ENCODE measurements at places on chromosomes 13 and 19.
A peak's percentile ranks its signal among the peaks of the same experiment; 100 is the strongest.

DNA sequence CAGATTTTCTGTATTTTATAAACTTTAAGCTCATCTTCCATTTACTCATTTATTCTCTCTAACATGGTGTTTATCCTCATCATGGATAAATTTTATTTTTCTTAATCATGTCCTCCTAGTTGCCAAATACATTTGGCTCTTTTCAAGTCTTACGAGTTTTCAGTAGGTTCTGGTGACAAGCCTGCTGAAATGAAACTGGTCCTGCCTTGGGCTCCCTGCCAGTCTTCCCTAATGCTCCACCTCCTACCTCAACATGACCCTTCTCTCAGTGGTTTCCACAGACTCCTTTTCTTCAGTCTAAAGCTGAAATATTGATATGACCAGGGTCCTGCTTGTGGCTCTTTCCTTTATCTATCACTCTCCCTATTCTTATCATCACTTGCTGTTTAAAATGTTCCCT, 81.2 kb downstream of the TRPC4 start:
- no peak for DNase-seq

DNA sequence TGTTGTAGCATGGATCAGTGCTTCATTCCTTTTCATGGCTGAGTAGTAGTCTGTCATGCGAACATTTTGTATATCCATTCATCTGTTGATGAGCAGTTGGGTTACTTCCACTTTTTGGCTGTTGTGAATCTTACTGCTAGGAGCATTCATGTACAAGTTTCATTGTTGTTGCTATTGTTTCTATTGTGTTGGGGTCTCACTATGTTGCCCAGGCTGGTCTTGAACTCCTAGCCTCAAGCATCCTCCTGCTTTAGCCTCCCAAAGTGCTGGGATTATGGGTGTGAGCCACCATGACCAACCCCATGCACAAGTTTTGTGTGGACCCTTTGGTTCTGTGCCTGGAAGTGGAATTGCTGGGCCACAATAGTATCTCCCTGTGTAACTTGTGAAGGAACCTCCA, 15.8 kb downstream of the SLC25A42 start:
- DNase-seq: no peak

DNA sequence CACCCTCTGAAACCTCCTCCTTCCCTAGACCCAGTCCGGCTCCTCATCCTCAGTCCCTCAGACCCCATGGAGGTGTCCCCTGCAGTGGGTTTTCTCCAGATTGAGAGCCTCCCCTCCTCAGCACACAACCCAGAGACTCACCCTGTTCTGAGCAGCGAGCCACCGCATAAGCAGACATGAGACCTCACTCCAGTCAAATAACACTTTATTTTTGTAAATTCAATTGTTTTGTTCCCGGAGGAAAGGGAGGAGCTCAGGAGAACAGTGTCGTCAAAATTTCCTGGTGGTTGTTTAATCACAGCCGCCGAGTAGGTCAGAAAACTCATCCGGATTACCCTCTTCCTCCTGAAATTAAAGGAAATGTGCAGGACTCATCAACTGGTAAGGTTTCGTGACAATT, 57.5 kb downstream of the ERICH4 start:
- DNase-seq: no peak

DNA sequence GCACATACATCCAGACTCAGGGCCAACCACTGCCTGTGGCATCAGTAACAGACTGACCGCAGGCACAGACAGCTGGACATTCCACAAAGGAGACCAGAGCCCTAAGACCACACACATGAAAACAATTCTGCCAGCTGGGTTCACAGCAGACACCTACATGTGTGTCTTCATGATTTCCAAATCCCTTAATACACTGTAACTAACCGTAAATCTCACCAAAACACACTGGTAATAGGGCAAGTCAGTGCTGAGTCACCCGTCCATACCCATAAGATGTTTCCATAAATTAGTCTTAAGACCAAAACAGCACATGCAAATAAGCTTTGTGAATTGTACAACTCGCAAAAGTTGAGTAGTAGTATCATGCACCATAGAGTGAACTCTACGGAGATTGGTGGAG, 65.4 kb downstream of the TUBGCP3 start:
- DNase-seq: no peak

DNA sequence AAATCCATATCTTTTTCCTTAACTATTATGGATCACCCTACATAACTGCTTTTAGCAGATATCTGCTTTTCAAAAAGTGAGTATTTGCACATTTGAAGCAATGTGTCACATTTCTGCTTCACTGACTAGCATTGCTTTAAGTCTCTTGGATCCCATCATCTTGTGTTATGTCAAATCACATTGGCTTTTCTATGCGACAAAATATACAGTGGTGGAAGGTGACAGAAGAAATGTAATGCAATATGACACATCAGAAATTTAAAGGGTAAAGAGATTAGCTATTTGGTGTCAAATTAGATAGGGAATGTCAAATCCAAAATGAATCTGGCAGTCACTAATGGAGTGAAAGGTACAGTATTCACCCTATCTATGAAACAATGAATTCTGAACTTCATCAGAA, 1282.1 kb upstream of the PCDH20 start:
- DNase-seq: no peak

DNA sequence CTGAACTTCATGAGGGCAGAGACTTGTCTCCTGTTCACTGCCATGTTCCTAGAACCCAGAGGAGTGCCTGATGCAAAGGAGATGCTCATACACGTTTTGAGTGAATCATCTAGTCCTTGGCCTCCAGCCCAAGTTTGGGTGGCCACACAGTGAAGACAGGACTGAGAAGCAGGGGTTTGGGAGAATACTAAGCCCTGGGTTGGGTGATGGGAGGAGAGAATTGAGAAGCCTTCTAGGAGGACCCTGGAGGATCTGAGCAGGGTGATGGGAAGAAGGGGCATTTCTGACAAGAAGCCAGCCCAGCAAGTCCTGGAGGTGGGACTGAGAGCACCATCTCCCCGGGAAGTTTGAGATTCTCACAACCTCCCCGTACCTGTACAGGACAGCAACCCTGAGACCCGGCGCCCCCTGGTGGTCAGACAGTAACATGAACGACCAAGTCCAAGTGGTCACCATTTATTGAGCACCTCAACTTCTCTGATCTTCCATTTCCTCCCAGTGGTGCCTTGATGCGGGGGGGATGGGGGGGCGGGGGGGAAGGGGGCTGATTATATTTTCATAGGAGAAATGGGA, 11.0 kb downstream of the CTU1 start:
- DNase-seq: peak; percentile 85

- peak; percentile 48 for DNase-seq
Observed at GRCh38 chr19:17950310-17951156, 16.4 kb upstream of the KCNN1 start.

DNA sequence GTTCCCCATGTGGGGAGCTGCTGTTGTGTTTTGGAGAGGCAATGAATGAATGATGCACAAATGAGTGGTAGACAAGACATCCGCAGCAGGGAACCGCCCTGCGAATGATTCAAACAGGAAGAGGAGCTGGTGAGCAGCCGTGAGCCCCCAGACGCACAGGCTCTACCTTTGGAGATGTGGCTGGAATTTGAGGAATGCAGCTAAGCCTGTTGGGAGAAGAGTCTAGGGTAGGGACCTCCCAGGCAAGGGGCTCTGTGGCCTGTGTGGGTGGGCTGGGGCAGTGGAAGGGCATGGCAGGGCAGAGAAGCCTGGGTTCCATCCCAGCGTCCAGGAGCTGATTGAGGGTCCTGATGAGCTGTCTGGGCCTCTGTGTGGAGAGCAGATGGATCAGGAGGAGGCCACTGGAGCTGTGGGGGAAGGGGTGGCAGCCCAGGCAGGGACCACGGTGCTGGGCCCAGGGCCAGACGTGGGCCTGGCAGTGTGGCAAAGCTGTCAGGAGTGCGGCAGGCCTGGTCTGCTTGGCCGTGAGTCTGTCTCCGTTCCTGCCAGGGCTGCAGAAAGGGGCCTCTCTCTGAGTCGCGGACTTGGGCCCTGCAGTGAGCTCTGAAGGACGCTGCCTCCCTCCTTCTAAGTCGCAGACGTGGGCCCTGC, 41.8 kb upstream of the DCUN1D2 start:
- no peak for DNase-seq

GRCh38 chr19:11355160-11356073, at the start of gene PLPPR2:
Gene PLPPR2, plus strand, starts transcription at chr19:11355432. Its CDS starts 2,242 bp downstream, at chr19:11357674.
- peak; percentile 85 for DNase-seq

DNA sequence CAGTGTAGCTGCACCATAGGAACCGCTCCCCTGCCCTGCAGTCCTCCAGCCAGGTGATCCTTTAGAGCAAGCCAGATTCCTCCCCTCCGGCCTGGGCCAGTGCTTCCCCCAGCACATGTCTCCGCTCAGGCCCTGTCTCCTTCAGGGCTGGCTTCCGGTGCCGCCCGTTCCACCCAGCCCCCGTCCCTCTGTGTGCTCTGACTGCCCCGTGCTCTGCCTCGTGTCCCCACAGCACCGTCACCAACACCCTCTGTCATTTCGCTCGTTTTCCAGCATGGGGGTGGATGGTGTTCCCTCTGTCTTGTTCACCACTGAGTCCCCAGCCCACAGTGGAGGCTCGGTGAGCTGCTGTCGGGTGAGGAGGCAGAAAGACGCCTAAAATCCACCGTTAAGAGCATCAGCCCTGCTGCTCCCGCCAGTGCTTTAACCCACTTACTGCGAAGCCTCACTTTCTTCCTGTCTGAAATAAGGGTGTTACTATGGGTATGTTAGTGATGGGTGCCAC, 54.5 kb downstream of the TSSK6 start:
- DNase-seq: no peak

GRCh38 chr19:38231918-38232317, 7.9 kb upstream of the DPF1 start:
- DNase-seq: no peak

DNA sequence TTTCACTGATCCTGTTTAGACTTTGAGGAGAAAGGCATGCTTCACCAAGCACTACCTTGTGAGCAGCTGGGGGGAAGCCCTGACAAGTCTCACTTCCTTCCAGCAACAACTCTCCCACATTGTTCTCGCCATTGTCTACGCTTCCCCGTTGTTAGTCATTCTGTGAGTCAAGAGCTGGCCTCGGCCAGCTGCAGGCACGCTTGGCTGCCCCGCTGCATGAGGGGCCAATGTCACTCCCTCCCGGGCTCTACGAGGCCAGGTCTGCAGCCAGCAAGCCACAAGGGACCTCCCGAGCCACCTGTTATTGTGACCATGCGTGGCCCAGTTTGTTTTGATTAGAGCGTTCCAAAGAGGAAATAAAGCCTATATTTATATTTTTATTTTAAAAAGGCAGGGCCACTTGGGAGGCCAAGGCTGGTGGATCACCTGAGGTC, 220.9 kb downstream of the FOXO1 start:
- DNase-seq: no peak

DNA sequence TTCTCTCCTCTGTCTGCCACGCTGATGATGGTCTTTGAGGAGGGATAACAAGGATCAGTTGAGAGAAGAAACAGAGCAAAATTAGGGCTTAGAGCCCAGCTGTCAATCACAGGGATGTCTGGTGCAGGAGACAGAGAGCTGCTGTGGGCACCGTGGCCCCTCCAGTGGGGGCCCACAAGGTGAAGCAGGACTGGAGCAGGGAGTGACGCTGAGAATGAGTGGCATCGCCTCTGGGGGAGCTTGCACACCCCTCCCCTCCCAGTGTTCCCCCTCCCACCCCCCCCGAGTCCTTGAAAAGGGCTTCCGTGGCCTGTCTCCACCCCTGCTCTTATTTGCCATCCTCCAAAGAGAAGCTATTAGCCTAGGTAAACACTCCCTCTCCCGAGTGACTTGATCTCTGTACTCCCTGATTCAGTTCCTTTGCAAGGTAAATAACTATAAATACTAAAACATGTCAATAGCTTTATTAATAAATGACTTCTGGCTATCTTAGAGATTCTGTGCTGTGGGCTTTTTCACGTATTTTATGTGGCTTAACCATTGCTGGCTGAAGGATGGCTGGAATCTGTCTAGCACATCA, 440.0 kb downstream of the ZNF536 start:
- DNase-seq: no peak

DNA sequence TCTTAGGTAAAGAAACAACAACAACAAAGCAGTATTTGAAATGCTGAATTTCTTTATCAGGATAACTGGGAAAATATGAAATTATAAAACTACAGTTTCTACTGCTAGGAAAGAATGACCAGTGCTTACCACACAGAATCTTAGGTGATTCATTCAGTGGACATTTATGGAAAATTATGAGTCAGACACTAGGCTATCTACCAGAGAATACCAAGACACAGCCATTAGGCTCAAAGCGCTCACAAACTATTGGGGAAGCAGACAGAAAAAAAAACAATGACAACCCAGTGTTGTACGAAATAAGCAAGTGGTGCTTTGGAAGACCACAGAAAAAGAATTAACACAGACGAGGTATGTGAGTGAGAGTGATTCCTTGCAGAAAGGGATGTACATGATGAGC, 1019.5 kb downstream of the PCDH9 start:
- DNase-seq: no peak

DNA sequence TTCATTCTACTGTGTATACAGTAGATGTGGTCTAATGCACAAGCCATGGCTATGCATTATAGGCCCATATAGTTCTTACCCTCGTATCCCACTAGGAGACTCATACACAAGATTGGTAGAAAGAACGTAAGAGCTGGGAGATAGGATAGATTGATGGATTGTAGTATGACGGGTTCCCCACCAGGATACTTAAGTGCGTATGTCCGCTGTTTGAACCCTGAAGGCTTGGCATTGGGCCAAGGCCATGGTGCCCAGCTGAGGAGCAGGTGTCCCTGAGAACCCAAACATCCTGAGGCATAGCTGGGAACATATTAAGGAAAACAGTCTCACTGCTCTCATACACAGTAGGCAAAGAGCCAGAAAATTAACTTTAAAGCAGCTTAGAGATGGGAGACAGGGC, 617.5 kb upstream of the KLF12 start:
- no peak for DNase-seq

- DNase-seq: no peak
Observed at GRCh38 chr13:110495376-110495775, 66.1 kb downstream of the RAB20 start.

- no peak for DNase-seq
Observed at GRCh38 chr19:50450369-50451222, 17.9 kb downstream of the MYBPC2 start.

DNA sequence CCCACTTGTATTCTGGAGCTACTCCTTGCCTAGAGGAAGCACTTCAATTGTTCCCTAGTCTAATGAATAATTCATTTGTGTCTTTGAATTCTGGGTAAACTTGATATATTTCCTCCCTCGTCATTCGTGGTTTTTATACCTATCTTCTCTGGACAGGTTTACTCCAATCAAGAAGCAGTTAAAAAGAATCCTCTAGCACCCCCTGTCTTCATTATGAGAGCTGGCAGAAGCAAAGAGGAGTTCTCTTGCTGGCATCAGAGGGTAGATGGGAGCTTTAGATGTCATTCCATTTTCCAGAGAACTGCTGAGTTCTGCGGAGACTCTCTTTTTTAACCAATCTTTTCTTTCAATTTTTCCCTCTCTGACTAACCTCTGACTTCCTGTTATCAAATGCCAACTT, 627.7 kb downstream of the FGF9 start:
- DNase-seq: no peak

GRCh38 chr13:23325191-23325590, 108.3 kb downstream of the SACS start:
- DNase-seq: no peak
